ENCODE measurements at places on chromosomes 1 and 21.

- no peak for DNase-seq
These were observed 107.6 kb downstream of the FASLG start for GRCh38 chr1:172766462-172766861.

- DNase-seq: no peak
These were observed 345.5 kb upstream of the DUSP10 start for GRCh38 chr1:222087221-222087920.

- peak; percentile 32 for DNase-seq
These were observed 25.2 kb upstream of the TRIM45 start for GRCh38 chr1:117146575-117147340.

DNA sequence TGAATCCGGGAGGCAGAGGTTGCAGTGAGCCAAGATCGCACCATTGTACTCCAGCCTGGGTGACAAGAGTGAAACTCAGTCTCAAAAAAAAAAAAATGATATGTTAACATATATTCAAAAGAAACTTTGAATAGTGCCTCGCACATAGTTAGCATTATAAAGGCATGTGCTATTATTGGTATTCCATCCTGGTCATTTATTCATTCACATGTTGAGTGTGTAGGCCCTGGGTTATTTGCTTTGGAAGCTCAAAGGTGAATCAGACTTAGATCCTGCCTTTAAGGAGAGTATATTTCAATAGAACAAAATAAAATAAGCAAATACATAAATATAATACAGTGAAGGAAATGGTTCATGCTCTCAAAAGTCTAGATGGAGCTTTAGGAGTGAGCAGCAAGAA is 13.4 kb downstream of the SLC22A15 start:
- no peak for DNase-seq

- DNase-seq: no peak
These were observed 13.8 kb upstream of the AVPR1B start for GRCh38 chr1:206131037-206131436.

DNA sequence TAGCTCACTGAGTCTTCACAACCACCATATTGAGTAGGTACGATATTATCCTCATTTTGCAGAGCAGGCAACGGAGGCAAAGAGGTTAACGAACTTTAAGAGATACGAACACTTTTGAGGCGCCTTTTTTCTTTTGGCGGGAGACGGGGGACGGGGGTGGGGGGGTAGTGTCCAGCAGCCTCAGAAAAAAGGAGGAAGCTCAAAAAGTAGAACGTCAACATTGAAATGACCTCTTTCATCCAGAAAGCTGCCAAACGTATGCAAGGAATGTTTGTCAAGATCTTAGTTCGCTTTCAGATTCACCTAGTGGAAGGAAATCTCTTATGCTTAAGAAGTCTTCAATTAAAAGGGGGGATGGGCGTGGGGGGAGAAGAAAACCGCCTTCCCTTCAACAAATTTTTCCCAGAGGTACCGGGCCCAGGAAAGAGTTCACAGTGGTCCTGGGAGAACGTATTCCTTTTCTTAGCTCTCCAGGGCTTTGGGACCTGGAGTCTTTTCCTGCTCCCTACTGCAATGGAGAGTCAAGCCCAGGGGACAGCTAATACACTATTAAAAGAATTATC is 1.1 kb upstream of the PCAT6 start:
- no peak for DNase-seq

DNA sequence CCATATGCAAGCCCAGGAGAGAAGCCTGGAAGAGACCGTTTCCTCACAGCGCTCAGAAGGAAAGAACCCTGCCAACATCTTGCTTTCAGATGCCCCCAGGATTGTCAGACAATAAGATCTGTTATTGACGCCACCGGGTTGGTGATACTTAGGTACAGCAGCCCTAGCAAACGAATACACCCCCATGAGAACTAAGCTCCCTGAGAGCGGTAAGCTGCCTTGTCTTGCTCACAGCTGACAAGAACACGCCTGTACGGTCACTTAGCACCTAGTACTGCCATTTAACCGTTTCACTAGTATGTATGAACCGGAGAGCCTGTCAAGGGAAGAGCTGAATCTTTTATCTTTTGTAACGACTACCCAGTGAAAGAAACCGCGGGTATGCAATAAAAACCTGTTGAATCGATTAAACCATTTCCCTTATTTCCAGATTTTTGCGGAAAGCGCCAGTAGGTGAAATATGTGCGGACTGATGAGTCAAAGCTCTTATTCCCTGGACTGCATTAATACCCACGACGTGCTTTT is 619 bp upstream of the ZBTB8B start:
- no peak for DNase-seq

DNA sequence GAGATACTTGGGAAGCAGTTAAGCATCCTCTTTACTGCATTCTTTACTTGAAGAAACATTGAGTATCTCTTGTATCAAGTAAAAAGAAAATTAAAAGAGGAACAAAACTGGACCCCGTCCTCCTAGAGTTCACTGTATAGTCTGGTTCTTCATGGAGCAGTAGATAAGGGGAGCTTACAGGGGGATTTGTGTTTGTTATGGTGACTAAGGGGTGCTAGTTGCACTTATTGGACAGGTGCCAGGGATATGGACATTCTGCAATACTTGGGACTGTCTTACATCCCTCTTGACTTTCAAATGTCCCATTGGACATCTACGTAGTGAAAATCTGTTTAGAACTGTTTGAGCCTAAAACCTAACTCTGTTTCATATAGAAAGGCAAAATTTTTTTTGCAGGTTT is 67.2 kb downstream of the ALG14 start:
- DNase-seq: no peak

DNA sequence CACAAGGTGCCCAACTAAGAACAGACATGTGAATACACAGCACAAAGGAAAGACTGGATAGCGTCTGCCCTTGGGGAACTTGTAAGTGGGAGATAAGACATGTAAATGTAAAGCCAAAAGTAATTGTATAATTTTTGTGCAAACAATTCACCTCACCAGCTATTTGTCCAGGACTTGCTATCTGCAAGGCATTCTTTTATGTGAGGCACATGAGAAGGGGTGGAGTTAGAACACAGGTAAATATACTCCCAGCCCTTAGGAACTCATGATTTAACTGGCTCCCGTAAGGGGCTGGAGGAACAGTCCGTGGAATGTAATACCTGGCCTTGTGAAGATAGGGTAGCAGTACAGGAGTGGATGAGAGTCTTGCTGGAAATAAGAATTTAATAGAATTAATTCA is 61.3 kb downstream of the CDK18 start:
- no peak for DNase-seq

DNA sequence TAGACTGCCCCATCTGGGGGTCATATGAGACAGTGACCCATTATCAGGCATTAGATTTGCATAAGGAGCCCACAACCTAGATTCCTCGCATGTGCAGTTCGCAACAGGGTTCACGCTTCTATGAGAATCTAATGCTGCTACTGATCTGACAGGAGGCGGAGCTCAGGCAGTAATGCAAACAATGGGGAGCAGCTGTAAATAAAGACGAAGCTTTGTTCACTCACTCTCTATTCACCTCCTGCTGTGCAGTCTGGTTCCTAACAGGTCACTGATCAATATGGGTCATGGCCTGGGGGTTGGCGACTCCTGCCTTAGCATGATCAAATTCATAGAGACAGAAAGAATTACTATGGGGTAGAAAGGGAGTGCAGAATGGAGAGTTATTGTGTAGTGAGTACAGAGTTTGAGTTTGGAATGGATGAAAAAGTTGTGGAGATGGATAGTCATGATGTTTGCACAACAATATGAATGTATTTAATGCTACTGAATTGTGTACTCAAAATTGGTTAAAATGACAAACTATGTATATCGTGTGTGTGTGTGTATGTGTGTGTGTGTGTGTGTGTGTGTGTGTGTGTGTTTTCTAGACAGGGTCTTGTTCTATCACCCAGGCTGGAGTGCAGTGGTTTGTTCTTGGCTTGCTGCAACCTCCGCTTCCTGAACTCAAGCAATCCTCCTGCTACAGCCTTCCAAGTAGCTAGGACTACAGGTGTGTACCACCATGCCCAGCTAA is 42.2 kb downstream of the BTF3L4 start:
- DNase-seq: peak; percentile 1

- peak; percentile 16 for DNase-seq
These were observed 8.2 kb upstream of the MYOM3 start for GRCh38 chr1:24119859-24120756.

DNA sequence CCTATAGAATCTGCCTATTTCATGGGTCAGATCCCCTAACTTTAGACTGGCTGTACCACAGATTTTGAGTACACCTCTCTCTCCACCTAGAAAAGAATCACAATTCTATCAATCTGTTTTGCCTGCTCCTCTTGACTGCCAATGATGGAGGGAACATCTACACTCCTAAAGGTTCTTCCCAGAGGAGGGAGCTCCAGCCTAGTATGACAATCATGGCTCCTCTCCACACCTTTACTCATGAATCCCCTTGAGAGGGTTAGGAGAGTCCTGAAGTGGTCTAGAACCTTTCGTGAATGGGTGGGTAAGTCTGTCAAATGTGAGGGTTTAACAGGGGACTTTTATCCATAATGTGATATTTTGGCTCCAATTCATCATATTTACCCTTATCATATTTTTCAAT is 48.0 kb downstream of the DNAI4 start:
- DNase-seq: no peak

- DNase-seq: no peak
These were observed 11.3 kb downstream of the TXNIP start for GRCh38 chr1:145985129-145985501.

- DNase-seq: no peak
These were observed 162.2 kb downstream of the DPYD start for GRCh38 chr1:97758541-97759057.

DNA sequence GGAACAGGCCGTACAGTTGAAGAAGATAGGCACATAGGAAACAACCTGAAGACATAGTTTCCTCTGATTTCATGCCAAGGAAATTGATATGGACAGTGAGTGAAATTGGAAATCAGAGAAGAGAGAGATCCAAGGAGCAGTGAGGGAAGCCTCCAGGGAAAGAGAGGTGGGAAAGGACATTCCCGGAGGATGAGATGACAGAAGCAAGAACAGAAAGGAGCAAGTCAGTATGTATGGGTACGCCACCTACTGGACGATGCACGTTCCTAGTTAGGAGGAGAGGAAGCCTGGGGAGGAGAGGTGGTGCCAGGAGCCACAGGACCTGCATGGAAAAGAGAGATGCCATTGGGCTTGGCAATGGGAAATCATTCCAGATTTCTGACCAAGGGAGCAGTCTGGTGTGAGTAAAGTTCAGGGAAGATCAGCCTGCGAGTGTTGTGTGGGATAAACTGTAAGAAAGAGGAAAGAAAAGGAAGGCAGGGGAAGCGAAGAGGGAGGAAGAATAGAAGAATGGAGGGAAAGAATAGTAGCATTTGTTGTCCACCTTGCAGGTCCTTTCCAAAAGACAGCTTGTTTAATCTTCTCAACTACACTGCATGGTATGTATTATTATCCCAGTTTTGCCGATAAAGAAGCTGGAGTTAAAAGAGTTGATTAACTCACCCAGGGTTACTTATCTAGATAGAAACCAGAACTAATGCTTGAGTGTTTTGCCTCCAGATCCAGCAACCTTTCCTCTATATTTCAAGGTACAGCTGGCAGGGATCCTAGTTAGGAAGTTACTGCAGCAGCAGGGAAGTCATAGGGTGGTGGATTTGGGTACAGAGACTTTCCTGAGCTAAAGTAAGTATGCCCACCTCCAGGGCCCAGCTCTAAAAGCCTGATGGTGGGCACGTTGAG is 27.4 kb downstream of the C1orf116 start:
- peak; percentile 72 for DNase-seq

GRCh38 chr1:100912019-100912418 is 16.1 kb downstream of the SLC30A7 start:
- no peak for DNase-seq

GRCh38 chr1:96445302-96445701 is 276.3 kb upstream of the PTBP2 start:
- no peak for DNase-seq

DNA sequence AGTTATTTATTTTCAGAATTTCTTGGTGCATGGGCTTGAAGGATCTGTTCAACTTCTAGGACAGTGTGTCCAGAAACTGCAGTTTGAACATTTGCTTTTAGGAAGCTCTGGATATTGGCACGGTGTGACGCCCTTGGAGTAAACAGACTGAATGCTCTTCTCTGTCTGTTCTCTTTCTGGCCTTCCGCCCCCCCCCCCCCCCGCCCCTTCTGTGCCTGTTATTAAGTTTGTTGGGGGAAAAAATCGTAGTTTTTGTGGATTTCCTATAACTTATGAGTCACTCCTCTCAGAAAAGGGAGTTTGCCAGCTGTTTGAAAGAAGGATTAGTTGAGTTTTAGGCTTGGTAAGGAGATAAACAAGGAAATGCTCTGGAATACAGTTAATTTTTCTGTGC is 1.2 kb downstream of the KCTD3 start:
- peak; percentile 49 for DNase-seq

DNA sequence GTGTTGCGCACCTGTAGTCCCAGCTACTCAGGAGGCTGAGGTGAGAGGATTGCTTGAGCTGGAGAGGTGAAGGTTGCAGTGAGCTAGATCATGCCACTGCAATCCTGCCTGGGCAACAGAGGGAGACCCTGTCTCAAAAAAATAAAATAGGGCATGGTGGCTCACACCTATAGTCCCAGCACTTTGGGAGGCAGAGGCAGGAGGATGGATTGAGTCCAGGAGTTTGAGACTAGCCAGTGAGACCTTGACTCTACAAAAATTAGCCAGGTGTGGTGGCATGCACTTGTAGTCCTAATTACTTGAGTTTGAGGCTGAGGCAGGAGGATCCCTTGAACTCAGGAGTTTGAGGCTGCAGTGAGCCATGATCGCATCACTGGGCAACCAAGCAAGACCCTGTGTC is 9.7 kb downstream of the RPL11 start:
- DNase-seq: no peak

DNA sequence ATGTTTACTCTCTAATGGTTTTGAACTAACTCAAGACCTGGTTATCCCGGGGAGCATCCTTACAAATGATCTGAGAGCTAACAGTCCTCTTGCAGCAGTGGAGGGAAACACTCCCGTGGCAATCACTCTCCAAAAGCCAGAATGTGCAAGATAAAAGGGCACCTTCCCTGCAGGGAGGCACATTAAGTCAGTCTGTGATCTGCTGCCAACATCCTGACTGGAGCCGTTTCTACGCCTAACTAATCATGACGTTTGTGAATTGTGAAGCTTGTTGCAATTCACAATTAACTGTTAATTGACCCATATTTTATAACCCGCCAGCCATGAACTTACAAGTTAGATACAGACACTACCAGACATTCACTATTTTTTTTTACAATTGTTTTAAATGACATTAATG is 52.1 kb upstream of the LGALS8 start:
- DNase-seq: peak; percentile 61

GRCh38 chr1:152582647-152583046 is 2.3 kb upstream of the LCE3D start:
- DNase-seq: no peak

Data from NCI-H2081 (cell line).